Left forelimb (tissue), 1 donor: ENCODE measurements at places on chromosomes 6 and 20.

DNA sequence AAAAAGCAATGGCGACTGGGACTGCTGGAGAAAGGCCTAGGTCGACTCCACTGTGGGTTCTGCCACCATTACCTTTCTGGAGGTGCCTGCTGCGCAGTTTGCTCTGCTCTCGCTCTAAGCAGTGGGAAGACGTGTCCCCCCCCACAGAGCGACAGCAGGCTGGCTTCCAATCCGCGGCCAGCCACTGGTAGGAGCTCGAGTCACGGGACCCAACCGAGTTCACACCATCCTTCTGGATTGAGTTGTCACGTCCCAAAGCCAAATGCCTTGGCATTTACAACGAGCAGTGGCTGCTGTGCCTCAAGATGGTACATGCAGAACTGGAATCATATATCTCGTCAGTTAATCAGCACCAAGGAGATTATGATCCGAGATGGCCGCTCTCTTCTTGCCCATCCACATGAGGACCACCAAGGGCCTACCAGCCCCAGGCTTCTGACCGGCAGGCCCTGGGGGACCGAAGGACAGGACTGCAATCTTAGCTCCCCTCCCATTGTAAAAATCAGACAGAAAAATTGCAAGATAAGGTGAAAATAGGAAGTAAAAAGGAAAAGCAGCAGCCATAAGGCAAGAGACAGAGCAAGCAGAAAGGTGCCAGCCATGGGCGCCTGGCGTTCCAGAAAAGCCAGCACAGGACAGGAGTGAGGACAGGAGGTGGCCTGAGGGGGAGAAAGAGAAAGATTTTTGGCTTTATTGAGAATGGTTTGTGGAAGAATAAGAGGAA, 74.4 kb downstream of the TRAM2 start:
- no peak for DNase-seq

DNA sequence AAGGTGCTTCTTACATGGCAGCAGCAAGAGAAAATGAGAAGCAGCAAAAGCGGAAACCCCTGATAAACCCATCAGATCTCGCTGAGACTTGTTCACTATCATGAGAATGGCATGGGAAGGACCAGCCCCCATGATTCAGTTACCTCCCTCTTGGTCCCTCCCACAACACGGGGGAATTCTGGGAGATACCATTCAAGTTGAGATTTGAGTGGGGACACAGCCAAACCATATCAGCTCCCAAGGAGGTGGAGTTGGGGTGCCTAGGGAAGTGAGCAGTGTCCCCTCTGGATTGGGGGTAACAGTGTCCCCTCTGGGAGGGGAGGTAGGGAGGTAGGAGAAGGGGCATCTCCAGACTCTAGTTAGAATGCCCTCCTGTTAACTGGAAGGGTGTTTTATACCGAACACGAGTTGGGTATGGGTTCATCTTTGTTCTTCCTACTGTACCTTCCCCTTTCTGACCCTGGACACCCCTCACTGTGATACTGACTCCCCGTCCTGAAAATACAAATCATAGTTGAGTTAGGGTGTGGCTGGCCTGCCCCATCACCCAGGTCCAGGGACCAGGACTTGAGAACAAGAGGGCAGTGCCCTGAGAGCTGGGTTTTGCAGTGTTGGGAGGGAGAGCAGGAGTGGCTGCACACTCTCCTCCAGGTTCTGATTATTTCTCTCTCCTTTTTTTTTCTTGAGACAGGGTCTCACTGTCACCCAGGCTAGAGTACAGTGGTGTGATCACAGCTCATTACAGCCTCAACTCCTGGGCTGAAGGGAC, 62.0 kb downstream of the EFCAB8 start:
- no peak for DNase-seq

- no peak for DNase-seq
Measured at GRCh38 chr20:2228926-2229325, 66.9 kb upstream of the TGM3 start.

DNA sequence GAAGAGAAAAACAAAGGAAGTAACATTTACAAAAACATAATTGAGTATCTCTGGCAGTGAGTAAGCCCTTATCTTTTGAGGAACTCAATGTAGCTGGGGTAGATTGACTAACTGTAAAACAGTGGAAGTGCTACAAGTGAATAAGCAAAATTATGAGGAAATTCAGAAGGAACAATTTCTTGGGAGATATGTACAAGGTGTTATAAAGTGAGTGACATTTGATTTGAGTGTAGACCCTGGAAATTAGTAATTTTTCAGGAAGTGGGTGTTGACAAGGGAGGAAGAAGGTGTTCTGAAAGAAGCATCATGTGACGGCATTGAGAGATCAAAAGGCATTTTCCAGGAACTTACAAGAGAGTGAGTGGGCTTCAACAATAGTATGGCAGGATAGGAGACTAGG, 22.2 kb downstream of the XRN2 start:
- DNase-seq: no peak

DNA sequence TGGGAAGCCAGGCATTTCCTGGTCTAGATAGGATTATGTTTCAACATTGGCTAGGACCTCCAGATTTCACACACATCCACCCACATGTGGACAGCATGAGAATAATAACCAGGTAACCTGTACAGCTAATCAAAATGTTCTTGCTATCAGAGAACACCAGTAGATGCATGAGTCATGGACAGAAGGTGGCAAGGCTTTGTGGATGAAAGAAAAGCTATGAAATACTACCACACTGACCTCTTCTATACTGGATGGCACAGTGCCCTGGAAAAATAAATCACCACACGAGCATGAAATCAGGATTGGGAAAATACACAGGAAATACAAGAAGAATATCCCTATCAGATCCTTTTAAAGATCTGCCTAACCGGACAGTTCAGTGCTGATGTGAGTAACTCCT, 113.0 kb downstream of the GMDS start:
- DNase-seq: no peak

GRCh38 chr6:44116641-44117382, 10.4 kb downstream of the MRPL14 start:
- DNase-seq: no peak

- no peak for DNase-seq
Measured at GRCh38 chr6:3288711-3289663, 30.2 kb downstream of the PSMG4 start.

DNA sequence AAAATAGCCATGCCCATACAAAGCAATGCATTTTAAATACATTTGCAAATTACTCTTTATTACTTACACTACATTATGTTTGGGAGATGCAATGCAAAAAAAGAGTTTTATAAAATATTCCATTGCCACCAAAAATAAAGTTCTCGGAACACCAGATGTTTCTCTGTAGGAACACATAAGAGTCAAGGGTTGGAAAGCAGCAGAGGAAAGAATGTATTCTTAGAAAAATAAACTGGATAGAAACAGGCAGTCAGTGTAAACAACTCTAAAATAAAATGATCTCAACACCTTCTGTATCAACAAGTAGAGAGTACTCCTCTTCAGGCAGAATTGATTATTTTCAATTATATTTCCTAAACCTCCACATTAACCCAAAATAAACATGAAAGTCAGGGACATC, 28.1 kb downstream of the KIF13A start:
- DNase-seq: no peak

DNA sequence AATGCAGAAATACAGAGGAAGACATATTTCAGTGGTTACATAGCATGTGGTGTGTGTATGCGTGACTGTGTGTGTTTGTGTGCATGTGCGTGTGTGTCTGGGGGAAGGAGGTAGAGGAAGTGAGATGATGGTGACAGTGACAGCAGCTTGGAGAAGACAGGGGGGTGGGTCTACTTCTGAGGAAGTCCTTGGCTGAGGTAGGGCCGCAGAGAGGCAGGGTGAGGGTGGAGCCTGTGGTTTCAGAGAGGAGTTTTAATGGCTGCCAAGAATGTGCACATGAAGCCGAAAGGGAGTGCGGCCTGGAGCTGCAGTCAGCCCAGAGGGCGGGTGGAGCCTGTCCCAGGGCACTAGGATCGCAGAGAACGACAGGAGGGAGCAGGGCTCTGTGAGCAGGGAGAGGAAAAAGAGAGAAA, 22.7 kb upstream of the RNF24 start:
- peak; percentile 81 for DNase-seq

DNA sequence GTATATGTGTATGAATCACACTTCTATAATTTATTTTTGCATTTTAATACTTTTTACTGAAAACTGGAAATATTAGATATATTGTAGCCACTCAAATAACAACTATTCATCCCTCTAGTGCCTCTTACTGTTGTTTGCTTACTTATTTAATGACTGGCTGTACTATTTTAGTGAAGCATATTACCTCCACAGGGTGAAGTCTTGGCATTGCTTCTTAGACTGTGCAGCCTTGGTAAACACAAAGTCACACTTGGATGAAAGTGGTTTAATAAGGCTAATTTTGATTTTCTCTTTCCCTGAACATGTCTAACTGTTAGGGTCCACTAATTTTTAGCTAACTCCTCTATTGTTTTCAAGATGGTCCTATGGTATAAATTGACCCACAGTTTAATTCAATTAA, 1043.2 kb upstream of the ADGRB3 start:
- DNase-seq: no peak

DNA sequence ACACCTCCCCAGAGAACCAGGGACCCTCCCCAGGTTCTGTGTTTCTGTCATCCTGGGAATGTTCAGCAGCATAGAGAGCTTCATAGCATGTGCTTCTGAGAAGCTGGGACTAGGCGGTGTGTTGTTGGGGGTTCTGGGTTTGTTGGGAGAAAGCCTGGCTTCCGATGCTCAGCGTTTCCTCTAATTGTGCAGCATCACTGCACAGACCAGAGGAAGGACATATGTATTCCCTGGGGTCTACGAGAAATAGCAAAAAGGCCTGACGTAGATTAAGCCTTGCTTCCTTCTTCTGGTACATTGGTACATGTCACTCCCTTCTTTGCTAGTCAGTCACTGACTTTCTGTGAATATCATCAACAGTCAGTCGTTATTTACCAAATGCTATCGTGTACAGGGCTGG, 96.9 kb upstream of the SGK1 start:
- no peak for DNase-seq

- DNase-seq: no peak
Measured at GRCh38 chr20:60262967-60263603, 304.9 kb downstream of the CDH26 start.

DNA sequence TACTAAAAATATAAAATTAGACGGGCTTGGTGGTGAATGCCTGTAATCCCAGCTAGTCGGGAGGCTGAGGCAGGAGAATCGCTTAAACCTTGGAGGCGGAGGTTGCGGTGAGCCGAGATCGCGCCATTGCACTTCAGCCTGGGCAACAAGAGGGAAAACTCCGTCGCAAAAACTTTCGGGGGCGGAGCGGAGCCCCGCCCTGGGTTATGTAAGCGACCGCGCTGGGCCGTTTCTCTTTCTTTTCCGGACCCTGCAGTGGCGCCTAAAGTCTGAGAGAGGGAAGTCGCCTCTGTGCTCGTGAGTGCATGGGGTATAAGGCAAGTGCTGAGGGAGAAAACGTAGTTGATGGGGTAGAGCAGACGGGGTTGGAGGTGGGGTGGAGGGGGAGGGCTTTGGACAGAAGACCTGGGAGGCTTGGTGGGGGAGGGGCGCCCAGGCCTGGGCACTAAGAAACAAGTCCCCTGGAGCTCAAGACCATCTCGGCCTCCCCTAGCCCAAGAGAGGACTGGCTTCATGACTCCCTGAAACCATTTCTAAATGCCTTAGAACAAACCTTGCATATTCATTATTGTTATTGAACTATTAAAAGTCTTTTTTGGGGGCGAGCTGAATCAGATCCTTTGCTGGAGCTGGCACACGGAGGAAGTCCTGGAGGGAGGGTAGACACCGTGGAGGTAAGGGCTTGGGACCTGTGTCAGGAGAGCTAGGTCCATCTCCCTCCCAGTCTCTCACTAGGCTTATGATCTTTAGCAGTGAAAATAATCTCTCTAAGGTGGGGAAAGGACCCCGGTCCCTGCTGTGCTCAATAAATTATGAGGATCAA, 2.7 kb upstream of the MICA start:
- peak; percentile 86 for DNase-seq

DNA sequence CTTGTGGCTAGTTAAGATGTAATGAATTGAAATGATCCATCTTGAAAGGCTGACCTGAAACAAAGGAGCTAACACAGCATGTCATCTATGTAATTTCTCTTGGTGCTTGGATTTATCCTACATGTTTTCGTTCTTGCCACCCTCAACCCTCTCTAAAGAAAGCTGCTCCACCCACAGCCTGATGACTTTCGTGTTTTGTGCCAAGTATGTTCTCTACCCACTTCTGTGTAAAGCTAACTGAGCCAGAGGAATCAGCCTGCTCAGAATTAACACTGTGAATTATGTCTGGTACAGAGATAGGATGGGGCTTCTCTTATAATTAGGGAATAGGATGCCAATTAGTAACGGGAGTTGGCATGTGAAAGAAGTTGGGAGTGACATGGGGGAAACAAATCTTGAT, 67.9 kb upstream of the MLIP start:
- no peak for DNase-seq

- DNase-seq: no peak
Measured at GRCh38 chr6:15570171-15570570, 92.7 kb downstream of the DTNBP1 start.

DNA sequence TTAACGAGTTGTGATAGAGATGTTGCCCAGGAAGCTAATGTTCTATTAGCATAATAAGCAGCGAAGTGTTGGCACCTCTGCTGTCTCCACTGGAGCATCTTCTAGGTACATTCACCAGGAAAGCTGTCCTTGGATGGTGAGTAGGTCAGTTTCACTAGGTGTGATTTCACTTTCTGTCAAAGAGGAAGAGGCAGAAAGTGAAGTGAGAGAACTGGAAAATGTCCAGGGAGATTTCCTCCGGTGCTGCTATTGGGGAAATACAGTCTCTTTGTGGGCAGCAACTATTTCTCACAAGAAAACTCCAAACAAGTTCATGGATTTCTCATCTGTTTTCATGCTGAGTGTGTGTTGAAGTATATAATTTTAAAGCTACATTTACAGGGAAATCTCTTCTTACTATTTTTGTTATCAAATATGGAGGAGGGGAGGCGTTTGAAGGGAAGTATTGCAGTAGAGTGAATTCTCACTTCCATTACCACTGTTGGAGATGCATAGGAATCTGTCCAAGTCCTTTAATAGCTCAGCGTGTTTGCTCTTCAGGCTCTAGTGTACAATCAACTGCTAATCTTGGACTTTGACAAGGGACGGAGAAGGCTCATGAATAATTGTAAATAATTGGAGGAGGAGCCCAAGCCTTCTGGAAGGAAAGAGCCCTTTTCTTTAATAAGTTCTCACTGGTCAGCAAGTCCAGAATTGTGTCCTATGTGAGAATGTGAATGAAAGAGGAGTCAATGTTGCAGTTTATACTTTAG, 16.1 kb upstream of the TSBP1 start:
- DNase-seq: no peak

GRCh38 chr20:25100914-25101313, 19.0 kb upstream of the VSX1 start:
- DNase-seq: no peak

DNA sequence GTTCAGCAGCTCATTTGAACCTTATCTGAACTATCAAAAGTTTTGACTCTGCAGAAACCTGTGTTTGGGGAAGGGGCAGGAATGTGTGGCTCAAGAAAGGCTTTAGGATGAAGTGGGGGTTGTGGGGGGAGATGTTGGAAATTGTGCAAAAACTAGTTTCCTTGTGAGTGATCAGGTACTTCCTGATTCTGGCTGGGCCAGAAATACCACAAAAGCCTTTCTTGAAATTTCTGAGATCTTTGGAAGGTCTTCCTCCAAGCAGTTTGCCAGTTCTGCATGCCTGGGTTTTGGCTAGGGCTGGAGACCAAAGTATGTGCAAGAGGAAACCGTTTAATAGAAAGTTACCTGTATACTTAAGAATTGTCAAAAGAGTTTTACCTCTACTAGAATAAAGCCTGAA, 116.6 kb downstream of the BMP2 start:
- DNase-seq: no peak
